ENCODE measurements at places on chromosomes 2 and 18.

- DNase-seq, result no peak
Measured at GRCh38 chr18:9824952-9825371, 60.8 kb upstream of the TXNDC2 start.

DNA sequence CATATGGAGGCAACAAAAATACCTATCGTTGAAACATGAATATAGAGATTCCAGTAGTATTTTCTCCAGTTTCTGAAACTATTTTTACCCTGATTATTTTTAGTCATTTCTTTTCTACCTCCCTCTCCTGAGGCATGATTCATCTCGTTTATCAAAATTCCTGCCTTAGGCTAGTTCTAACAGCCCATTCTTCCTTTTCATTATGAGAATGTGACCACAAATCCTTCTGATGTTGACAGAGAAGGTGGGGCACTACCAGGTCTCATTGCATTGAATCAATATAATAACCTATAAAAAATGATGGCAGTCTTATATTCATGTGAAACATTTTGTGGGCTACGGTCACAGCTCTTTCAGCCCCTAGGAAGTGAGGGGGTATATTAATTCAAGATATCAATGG lies 406.5 kb upstream of the UBE2E3 start:
- DNase-seq, result no peak

DNA sequence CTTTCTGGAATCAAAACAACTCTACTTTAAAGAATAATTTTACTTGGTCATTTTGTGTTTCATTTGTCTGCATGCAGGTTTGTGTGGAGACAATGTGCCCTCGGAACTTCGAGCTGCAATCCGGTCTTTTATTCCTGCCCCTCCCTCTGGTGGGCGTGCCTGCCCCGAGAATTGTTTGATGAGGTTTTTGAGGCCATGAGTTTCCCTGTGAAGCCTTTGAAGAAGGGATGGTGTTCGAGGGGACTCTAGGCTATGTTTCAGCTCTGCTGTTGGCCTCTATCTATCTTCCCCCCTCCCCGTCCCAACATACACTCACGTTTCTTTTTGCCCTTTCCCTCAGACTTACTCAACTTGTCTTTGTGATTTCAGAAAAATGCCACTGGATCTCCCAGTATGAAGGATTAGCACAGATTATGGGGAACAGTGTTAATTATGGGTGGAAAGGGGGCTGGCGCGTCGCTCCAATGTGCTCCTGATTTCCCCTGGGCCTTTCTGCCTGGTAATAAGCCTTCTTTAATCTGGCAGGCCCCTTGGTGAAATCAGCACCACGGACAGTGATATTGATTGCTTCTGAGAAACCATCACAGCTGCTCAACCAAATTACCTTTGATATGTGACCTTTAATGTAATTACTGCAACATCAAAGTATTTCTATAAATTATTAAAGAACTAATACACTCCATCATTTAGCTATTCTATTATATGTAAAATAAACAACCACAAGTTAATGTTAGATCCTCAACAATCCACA lies 82.2 kb downstream of the CELF4 start:
- DNase-seq, result no peak

GRCh38 chr18:14026199-14026598 lies 106.0 kb downstream of the ZNF519 start:
- no peak for DNase-seq

DNA sequence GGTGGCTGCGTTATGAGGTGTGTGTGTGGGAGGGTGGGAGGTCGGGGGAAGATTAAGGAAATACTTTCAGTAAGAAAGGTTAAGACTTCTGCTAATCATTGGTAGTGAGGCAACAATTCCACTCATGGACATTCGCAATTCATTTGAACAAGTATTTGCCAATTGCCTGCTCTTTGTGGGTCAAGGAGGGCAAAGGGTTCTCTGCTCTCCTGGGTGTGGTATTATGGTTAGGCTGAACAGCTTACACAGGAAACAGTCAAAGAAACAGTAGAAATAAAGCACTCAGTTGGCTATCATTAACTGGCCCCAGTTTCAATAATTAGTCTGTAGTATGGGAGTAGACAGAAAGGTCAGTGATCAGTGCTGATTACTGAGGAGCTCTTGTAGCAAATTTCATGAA lies 357.0 kb upstream of the FANCL start:
- no peak for DNase-seq

- no peak for DNase-seq
Measured at GRCh38 chr2:241563981-241564595, 5.5 kb downstream of the BOK start.

DNA sequence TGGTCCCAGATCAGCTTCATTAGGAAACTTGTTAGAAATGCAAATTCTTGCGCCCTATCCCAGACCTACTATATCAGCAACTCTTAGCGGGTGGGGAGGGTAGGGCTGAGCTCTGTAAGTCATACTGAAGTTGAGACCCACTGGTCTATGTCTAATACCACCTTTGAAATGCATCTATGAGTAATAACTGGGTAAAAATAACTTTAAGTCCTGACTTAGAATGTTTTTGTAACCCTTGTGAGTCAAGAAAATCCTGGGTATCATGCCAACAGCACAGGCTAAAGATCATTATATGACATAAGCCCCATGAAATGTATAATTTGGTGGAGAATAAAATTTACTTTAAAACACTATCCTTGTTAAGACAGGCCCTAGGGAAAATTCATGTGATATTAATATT lies 41.4 kb downstream of the PRKD3 start:
- DNase-seq, result no peak

DNA sequence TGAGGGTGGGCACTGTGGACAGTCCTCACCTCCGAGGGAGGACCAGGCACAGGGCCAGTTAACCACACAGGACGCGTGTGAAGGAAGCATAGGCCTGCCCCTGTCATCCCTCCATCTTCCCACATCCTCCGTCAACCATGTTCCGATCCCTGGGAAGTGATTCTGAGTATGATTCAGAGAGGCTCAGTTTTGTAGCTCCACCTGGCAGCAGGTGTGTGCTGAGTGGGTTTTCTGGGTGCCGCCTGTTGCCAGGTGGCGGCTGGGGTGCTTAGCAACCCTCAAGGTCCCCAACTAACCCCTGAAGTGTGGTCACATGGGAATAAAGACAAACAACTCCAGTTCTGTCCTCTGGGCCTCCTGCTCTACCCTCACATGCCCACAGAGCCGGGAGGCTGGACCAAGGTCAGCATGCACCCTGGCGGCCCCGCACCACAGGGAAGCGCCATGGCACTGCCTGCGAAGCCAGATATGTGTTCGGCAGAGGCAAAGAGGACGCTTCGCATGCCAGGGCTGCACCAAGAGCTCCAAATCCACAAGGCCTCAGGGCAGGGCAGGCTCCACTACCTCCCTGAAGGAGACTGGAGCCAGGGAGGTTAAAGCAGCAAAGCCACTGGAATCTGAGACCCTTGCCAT lies 60.0 kb downstream of the ADCY3 start:
- no peak for DNase-seq

DNA sequence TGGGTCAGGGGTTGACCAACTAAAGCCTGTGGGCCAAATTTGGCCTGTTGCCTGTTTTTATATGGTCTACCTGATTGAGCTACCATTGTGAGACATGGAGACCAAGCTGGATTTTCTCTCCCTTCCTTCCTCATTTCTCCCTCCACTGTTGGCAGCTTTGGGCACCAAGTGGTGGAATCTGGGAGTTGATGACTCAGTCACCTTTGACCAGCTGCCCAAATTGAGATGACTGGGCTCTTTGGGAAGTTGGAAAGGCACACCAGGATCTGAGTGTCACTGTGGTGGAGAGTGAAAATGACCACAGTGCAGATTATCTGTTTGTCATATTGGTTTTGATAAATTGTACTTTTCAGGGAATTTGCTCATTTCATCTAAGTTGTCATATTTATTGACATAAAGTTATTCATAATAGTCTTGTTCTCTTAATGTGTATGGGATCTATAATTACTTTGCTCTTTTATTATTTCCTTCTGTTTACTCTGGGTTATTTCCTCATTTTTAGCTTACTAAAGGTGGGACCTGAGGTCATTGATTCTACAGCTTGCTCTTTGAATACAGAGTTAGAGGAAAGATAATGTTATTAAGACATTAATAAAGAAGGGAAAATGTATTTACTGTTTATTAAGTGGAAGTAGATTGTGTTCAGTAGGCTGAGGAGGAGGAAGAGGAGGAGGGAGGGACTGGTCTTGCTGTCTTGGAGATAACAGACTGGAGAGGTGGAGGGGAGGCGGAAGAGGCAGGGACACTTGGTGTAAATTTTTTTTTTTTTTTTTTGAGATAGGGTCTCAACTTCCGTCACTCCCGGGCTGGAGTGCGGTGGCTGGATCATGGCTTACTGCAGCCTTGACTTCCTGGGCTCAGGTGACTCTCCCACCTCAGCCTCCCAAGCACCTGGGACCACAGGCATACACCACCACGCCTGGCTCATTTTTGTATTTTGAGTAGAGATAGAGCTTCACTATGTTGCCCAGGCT lies 31.8 kb downstream of the AGFG1 start:
- peak; percentile 40 for DNase-seq

DNA sequence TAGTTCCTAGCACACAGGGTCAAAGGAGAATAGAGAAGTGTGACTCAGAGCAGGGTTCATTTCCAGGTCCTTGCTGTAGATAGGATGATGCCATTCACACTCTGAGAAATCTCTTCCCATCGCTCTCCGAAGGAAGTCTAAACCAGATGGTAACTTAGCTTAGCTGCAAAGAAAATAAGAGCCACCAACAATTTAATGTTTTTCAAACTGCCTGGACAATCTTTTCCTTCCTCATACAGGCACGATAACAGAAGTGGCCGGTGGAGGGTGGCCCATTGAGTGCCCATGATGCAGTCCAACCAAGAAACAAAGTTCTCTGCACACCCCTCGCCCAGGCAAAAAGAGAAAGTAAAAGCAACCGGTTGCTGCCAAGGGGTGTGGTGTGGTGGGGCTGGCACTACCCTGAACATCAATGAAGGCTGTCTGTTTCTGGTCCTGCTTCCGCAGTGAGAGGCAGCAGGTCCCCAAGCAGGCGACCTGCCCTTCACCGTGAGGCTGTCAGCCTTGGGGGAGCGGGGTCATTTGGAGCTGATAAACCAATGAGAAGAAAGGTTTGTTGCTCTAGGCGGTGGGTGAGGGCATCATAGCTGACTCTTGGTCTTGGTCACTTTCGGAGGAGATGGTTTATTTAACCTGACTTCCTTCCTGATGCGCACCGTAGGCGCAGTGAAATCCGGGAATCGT lies 105.6 kb upstream of the CD302 start:
- peak; percentile 81 for DNase-seq

- DNase-seq, result peak; percentile 17
Measured at GRCh38 chr2:238945433-238946150, 97.7 kb downstream of the TWIST2 start.

DNA sequence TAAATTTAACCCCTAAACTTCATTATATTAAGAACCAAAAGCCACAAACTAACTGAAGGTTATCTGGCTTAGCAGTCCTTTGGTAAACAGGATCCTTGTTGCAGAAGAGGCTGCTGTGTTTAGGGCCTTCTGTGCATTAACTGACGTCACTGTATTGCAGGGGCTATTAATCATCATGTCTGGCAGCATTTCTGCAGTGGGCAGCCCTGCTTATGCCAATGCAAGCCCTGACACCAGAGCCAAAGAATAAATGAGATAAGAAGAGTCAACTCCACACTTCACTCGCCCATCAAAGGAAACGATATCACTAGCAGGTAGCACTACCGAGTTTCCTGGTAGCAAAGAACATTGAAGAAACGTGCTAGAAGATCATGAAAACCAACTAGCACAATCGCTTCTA lies 110.6 kb downstream of the PLEKHM3 start:
- DNase-seq, result no peak

DNA sequence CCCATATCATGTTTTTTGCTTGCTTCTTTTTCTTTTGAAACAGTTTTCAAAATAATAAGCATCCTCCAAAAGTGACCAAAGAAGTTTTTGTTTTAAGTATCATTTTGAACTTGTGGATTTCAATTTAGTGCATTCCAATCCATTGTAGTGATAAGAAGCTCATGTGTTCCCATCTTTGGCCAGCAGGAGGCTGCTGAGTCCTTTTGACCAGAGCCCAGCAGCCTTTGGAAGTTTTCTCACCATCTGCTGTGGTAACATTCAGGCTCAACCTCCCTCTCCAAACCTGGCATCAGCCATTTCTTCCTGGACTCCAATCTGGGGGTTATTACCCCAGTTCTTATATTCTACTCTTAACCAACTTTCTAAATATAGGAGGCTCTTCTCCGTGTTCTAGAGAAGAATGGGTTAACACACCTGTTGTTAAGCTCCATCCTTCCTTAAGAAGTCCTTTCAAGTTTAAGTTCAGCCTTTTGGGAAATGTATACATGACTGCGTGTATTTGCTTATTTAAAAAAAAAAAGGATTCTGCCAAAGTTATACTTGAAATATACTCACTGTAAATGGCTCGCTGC lies 39.0 kb upstream of the MAL start:
- peak; percentile 54 for DNase-seq

- DNase-seq, result no peak
Measured at GRCh38 chr18:8034674-8035073, 467.6 kb downstream of the PTPRM start.

DNA sequence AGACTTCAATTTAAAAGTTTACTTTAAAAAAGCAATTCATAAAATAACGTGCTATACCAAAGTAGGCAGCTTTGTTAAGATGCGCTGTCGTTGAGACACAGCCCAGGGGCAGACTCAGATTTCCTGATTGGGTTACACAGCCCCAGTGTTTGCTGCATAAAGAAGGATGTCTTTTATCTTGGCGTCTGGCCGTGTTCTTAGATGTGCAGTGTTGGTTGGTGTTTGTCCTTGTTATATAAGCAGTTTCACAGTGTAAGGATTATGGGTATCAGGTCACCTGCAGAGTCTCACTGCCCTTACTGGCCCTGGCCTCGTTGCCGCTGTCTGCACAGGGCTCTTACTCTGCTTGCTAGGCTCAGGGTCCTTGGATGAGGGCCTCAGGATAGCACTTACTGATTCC lies 108.5 kb downstream of the WDSUB1 start:
- DNase-seq, result no peak

GRCh38 chr2:166088634-166089033 lies 39.2 kb downstream of the SCN1A start:
- DNase-seq, result peak; percentile 51

DNA sequence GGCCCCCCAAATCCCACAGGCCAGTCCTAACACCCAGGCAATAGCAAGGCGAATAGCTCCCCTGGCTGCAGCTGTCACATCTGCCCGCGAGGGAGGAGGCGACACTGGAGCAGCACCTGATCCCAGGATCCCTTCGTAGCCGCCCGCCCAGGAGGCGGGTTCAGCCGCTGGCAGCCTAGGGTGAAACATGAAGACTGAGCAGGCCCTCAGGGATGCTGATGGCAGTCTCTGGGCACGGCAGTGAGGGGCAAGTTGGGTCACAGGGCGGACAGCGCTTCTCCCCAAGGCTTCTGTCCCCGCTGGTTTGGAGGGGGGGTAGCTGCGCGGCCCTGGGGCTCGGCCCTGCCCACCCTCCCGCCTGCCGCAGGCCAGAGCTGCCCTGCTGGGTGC lies 1.9 kb downstream of the DNMT3A start:
- DNase-seq, result no peak

Data from suppressor macrophage treated with lipopolysaccharide for 4 hours (primary cell).